ENCODE measurements at places on chromosomes 4 and X. TPM values are rescaled to one million over a fixed set of nuclear protein-coding genes. Genes with fewer than 3 reads are reported as not detected.

The RBM46 gene
- total RNA-seq, result not detected

The TRAM1L1 gene
- total RNA-seq, result 5.3 TPM

The MAGEE2 gene
- total RNA-seq, result not detected

The F8 gene
- 3.7 TPM for total RNA-seq

The LUZP4 gene
- total RNA-seq, result not detected

The FREM3 gene
- not detected for total RNA-seq

- H3K4me3 ChIP-seq, result peak overlapping the region; percentile 62
- H3K36me3 ChIP-seq, result 0 out of 2 replicates have a peak, but pooled peaks cover 7% of the 10 kb centered on the region
- no peak for DNase-seq
Observed at GRCh38 chr4:119629142-119629471, 503 bp upstream of the PDE5A start.

DNA sequence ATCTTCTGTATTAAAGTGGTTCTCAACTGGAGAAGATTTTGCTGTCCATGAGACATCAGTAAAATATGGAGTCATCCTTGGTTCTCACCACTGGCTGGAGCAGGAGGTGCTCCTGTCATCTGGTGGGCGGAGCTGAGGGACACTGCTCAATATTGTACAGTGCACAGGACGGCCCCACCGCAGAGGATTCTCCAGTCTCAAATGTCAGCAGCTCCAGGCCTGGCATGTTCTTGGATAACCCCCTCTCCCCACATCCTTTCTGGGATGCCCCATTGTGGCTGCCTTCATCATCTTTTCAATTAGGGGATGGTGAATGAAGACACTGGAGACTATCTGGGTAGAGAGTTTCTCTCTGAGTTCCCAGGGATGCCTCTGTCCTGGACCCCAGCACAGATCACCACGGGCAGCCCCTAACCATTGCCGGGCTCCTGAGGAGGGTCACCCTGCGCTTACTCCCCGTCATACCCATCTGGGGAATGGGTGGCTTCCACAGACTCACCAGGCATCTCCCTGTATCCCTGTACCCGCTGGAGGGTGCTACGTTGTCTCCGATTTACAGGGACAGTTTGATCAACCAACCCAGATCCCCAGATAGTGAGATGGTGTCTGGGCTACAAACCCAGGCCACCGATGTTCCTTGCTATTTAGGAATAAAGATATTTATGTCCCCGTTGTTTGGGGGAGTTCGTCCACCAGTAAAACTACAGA lies 21.9 kb upstream of the P2RY8 start:
- no peaks in the 10 kb centered on the region for H3K4me1 ChIP-seq
- H3K27me3 ChIP-seq, result no peaks in the 10 kb centered on the region
- no peak overlapping the region for H3K4me3 ChIP-seq
- H3K36me3 ChIP-seq, result no peaks in the 10 kb centered on the region
- peak; percentile 30 for DNase-seq

DNA sequence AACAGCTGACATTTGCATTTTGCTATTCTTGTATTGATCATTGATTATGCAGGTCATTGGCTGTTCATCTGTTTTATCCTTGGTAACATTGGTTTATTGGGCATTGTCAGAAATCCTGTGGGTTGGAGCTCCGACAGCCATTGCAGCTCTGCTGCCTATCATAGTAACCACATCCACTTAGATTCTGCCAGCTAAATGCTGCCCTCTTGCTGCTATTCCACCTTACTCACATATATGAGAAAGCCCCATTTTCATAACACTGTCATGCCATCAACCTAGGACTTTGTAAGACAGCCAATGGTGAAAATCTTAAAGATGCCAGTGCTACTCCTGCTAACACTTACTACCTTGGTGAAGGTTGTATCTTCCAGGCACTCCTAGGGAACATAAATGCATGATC lies 187.3 kb upstream of the CXCL13 start:
- no peaks in the 10 kb centered on the region for H3K4me1 ChIP-seq
- no peaks in the 10 kb centered on the region for H3K36me3 ChIP-seq
- DNase-seq, result no peak
- no peak overlapping the region for H3K4me3 ChIP-seq

DNA sequence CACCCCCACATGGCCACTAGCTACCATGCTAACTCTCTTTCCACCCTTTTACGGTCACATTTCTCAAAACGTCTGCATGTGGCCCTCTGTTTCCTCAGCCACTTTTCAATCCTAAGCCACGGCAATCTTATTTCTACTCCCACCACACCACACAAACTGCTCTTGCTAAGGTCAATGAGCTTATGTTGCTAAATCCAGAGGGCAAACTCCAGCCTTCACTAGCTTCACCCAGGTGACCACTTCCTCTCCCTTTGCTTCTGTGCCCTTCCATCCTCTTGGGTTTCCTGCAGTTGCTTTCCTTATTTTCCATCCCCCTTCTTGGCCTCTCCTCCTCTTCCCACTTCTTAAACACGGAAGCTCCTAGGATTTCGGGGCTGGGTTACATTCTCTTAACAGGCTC lies 16.5 kb downstream of the CETN2 start:
- H3K4me1 ChIP-seq, result no peaks in the 10 kb centered on the region
- no peak overlapping the region for H3K27ac ChIP-seq
- H3K4me3 ChIP-seq, result no peak overlapping the region
- no peaks in the 10 kb centered on the region for H3K27me3 ChIP-seq

- H3K4me1 ChIP-seq, result no peaks in the 10 kb centered on the region
- H3K27ac ChIP-seq, result no peak overlapping the region
- DNase-seq, result no peak
- H3K27me3 ChIP-seq, result peaks cover 6% of the 10 kb centered on the region
- no peaks in the 10 kb centered on the region for H3K36me3 ChIP-seq
Observed at GRCh38 chr4:138773321-138773720, 242.3 kb upstream of the NOCT start.

DNA sequence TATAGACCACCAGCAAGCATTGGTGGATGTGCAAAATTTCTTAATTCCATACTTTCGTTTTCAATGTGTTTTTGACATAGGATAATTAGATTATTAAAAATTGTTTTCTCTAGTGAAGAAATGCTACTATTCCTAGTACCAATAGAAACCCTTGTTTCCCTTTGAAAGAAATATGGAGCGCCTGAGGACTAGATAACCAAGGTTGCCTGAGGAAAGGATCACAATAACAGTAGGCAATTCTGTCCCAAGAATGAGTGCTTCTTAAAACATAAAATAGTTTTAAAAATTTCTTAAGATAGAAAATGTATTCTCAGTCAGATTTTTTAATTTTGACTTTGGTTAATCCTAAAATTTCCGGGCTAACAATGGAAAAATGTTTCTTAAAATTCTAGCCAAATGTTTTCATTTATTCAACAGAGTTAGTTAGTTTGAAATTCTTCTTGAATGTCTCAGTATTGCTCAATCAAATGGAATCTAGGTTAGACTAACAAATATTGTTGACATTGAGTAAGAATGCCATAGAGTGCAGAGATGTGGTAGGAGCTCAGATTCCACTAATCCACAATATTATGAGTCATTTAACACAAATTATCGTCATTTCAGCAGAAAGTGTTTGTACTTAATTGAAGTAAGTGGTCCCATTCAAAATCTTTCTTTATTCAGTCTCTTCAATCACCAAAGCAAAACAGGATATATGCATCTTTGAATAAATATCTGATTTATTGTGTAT lies 666.0 kb downstream of the GRID2 start:
- peak; percentile 87 for DNase-seq
- peaks cover 22% of the 10 kb centered on the region for H3K4me1 ChIP-seq

- no peaks in the 10 kb centered on the region for H3K36me3 ChIP-seq
- H3K27me3 ChIP-seq, result no peaks in the 10 kb centered on the region
- no peaks in the 10 kb centered on the region for H3K4me1 ChIP-seq
- H3K27ac ChIP-seq, result no peak overlapping the region
- DNase-seq, result no peak
- H3K4me3 ChIP-seq, result no peak overlapping the region
Observed at GRCh38 chr4:173464481-173464880, 65.5 kb downstream of the HAND2 start.

DNA sequence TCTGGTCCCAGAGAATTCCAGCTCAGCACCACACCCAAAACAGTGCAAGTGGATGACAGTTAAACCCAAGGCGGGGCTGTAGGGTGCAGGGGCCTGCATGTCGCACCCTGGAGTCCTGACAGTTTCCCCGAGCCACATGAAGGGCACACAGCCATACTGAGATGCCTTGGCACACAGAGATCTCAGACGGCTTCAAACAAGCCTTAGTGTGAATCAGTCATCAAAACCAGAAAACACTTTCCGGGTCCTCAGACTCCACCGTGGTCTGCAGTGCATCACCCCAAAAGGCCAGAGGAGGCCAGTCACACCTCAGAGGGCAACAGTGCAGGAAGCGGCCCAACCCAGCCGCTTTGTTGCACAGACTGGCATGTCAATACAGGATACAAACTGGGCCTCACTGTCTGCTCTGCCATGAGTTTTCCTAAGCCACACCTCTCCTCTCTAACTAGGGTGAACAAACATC lies 64.6 kb upstream of the ENPP6 start:
- DNase-seq, result no peak
- no peaks in the 10 kb centered on the region for H3K27me3 ChIP-seq
- no peak overlapping the region for H3K4me3 ChIP-seq

GRCh38 chrX:101028562-101028961 lies 23.3 kb downstream of the TRMT2B start:
- no peak overlapping the region for H3K27ac ChIP-seq
- H3K27me3 ChIP-seq, result no peaks in the 10 kb centered on the region
- no peak for DNase-seq
- H3K4me3 ChIP-seq, result no peak overlapping the region
- no peaks in the 10 kb centered on the region for H3K36me3 ChIP-seq

GRCh38 chr4:61204353-61205060 lies 4.4 kb downstream of the ADGRL3 start:
- no peaks in the 10 kb centered on the region for H3K36me3 ChIP-seq
- H3K4me1 ChIP-seq, result 0 out of 2 replicates have a peak, but pooled peaks cover 3% of the 10 kb centered on the region
- peaks cover 24% of the 10 kb centered on the region for H3K27me3 ChIP-seq
- DNase-seq, result no peak
- no peak overlapping the region for H3K27ac ChIP-seq

DNA sequence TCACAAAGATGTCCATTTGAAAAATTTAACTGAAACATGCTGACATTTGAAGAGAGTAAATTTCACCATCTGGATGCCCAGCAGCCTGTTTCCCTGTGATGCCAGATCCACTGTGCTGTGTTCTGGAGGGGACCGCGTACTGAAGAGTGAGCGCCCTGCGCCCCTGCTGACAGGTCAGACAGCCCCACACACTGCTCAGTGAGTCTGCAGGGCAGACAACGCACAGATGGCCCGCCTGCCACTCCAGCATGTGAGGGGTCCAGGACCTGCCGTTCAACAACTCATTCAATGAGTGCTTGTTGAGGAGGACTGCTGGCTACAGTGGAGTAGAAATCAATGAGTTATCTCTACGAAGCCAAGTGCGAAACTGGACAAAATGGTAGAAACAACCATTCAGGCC lies 49.2 kb downstream of the FGFRL1 start:
- H3K36me3 ChIP-seq, result no peaks in the 10 kb centered on the region
- DNase-seq, result no peak
